ENCODE measurements at places on chromosomes 2 and 18. TPM values are rescaled to one million over a fixed set of nuclear protein-coding genes. Genes with fewer than 3 reads are reported as not detected.

GRCh38 chr2:232779934-232780333 lies 3.6 kb upstream of the KCNJ13 start:
- H3K4me3 ChIP-seq: no peak overlapping the region
- no peak overlapping the region for H3K27ac ChIP-seq
- H3K27me3 ChIP-seq: no peaks in the 10 kb centered on the region
- no peak for DNase-seq

GRCh38 chr18:370751-371608 lies 103.1 kb upstream of the THOC1 start:
- no peaks in the 10 kb centered on the region for H3K27me3 ChIP-seq
- no peak for DNase-seq
- H3K36me3 ChIP-seq: no peaks in the 10 kb centered on the region
- H3K27ac ChIP-seq: no peak overlapping the region

DNA sequence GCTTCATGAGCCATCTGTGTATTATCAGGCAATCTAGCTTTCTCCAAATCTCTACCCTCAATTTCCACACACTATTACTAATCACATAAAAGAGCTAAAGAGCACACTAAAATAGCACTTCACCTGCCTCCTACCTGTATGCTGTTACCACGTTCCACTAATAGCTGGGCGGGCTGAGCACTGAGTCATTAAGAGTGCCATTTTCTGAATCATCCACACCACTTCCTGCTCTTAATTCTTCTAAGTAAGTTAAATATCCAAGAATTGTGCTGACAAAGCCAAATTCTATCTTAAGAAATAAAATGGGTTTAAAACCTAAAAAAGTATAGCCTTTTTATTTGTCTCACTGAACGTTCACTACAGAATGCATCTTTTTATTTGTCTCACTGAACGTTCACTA lies 35.7 kb downstream of the NOL10 start:
- H3K27ac ChIP-seq: no peak overlapping the region
- peaks cover 4% of the 10 kb centered on the region for H3K36me3 ChIP-seq
- H3K27me3 ChIP-seq: no peaks in the 10 kb centered on the region
- no peaks in the 10 kb centered on the region for H3K4me1 ChIP-seq
- no peak for DNase-seq

DNA sequence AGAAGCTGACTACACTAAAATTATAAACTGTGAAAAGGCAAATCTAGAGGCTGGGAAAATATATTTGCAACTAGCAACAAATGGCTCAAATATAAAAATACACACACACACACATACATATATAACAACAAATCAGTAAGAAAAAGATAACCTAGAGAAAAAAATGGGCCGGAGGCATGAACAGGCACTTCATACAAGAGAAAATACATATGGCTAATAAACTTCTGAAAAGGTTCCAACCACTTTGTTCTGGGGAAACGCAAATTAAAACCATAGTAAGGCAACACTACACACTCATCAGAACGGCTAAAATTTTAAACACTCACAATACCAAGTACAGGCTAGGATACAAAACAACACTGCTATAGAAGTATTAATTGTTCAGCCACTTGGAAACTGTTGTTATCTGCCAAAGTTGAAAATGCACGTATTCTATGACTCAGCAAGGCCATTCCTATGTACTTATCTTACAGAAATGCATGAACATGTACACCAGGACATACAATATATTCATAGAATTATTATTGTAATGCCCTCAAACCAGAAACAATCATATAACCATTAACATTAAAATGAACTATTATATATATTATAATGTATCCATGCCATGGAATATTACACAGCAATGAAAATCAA lies 15.6 kb downstream of the WDSUB1 start:
- peaks cover 10% of the 10 kb centered on the region for H3K4me1 ChIP-seq
- no peaks in the 10 kb centered on the region for H3K36me3 ChIP-seq
- H3K27me3 ChIP-seq: no peaks in the 10 kb centered on the region
- no peak for DNase-seq
- H3K27ac ChIP-seq: no peak overlapping the region
- H3K4me3 ChIP-seq: no peak overlapping the region

The SCN1A gene
- 2.7 TPM for total RNA-seq

DNA sequence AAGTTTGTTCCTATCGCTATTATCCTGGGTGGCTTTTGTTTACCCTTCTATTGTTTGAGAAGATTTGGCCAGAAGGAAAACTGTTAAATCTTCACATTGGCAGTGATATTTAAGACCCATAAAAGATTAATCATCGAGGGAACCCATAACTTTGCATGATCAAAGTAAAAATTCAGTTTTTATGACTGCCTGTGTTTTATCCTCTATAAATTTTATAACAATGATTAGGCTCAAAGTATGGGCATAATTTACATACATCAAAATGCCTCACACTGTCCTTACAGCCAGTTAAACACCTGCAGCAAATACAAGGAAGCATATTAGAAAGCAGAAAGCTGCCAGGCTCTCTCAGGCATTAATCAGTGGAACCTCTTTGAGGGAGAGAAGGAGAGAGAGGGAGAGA lies 289.1 kb downstream of the ICOS start:
- peaks cover 3% of the 10 kb centered on the region for H3K4me1 ChIP-seq
- H3K36me3 ChIP-seq: no peaks in the 10 kb centered on the region
- no peak overlapping the region for H3K4me3 ChIP-seq
- no peak for DNase-seq

The CTNNA2 gene
- total RNA-seq: 43.5 TPM

The ZC3H6 gene
- total RNA-seq: 21.7 TPM

The AFF3 gene
- total RNA-seq: 0.56 TPM

DNA sequence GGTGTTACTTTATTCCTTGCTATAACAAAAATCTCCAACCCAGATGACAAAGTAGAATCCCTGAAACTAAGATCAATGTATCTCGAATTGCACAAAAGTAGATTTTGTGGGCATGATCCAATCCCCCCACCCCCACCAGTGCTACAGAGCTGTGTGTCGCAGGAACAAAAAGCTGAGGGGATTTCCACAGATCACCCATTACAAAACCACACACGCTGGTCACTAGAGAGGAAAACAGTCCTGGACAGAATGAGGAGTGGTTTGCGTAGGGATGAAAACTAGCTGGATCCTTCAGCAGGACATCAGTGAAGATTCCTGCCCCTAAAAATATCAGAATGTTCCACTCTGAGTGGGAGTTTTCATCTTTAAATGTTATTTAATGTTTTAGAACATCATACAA lies 165.3 kb upstream of the STK17B start:
- H3K4me3 ChIP-seq: no peak overlapping the region
- no peaks in the 10 kb centered on the region for H3K4me1 ChIP-seq
- no peaks in the 10 kb centered on the region for H3K36me3 ChIP-seq
- DNase-seq: no peak

DNA sequence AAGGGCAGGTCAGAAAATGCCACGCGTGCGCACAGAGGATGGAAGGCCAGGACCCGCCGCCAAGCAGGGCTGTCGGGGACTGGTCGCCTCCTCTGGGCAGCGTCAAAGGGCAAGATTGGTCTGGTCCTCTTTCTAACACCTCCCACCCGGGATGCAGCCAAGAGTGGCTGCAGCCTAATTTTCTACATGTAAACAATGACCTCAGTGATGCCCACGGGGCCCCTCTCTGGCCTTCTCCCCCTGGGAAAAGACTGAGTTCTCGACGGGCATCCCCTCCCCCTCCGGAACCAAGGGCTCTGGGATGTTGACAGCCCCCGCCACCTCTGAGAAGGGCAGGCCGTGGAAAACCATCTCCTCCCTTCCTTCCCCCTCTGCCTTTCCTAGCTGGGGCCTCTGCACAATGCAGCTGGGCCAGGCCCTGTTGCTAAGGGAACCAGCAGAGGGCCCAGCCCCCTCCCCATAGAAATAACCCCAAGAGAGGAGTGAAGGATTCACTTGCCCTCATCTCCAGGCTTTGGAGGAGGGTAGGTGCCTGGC lies 80.0 kb upstream of the ZNF532 start:
- no peaks in the 10 kb centered on the region for H3K36me3 ChIP-seq
- no peak overlapping the region for H3K27ac ChIP-seq
- no peaks in the 10 kb centered on the region for H3K27me3 ChIP-seq
- DNase-seq: peak; percentile 53
- no peak overlapping the region for H3K4me3 ChIP-seq
- peaks cover 28% of the 10 kb centered on the region for H3K4me1 ChIP-seq

DNA sequence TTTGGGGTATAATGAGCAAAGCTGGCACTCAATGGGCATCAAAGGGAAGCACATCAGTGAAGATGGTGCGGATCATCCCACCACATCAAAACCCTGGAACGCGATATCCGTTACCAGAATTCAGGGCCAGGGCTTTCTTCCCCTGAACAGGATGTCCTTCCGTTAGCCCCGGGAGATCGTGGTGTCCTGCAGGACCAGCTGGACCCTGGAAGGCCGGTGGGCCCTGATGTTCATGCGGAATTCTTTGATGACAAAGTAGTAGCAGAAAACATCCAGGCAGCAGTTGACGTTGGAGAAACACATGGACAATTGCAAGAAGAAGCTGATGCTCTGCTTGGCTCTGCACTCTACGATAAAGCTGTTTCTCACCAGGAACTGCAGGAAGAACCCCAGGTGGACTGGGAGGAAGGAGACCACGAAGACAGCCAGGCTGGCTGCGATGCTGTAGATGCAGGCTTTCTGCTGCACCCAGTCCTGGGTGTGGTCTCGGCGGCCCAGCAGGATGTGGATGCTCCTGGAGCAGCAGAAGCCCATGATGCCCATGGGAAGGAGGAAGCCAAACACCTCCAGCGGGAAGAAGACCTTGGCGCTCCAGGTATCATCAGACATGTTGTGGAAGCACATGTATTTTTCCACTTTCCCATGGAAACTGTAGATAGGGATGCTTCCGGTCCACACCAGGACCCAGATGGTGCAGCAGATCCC lies 15.0 kb downstream of the GPR55 start:
- no peak overlapping the region for H3K4me3 ChIP-seq
- peaks cover 13% of the 10 kb centered on the region for H3K4me1 ChIP-seq
- H3K27ac ChIP-seq: no peak overlapping the region
- no peaks in the 10 kb centered on the region for H3K36me3 ChIP-seq
- DNase-seq: no peak

The CFAP221 gene
- total RNA-seq: 0.74 TPM

The B4GALT6 gene
- 11.2 TPM for total RNA-seq

DNA sequence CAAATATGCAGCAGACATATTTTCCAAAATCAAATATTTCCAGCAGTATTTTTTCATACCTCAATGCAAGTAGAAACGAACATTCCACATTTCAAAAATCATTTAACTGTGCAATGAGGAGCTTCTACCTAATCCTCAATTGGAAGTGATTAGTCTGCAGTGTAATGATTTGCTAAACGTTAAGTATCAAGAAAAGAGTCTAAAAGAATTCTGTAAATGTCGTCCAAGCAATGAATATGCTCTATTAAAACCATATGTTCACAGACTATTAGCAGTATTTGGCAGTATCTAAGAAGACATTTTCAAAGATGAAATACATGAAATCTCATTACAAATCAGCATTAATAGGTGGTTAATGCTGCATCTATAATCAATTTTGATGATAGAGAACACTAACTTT lies 15.9 kb downstream of the DYM start:
- H3K36me3 ChIP-seq: no peaks in the 10 kb centered on the region
- no peaks in the 10 kb centered on the region for H3K4me1 ChIP-seq
- DNase-seq: no peak
- no peaks in the 10 kb centered on the region for H3K27me3 ChIP-seq

- no peak overlapping the region for H3K4me3 ChIP-seq
- DNase-seq: peak; percentile 18
- no peak overlapping the region for H3K27ac ChIP-seq
- H3K27me3 ChIP-seq: peaks cover 4% of the 10 kb centered on the region
- H3K4me1 ChIP-seq: peaks cover 23% of the 10 kb centered on the region
Observed at GRCh38 chr2:29900971-29901633, 20.3 kb downstream of the ALK start.

The UGT1A8 gene
- total RNA-seq: not detected

- peaks cover 13% of the 10 kb centered on the region for H3K4me1 ChIP-seq
- no peak overlapping the region for H3K4me3 ChIP-seq
- no peaks in the 10 kb centered on the region for H3K36me3 ChIP-seq
- no peak for DNase-seq
- H3K27me3 ChIP-seq: no peaks in the 10 kb centered on the region
- H3K27ac ChIP-seq: no peak overlapping the region
Observed at GRCh38 chr2:100877555-100877954, 57.6 kb downstream of the NPAS2 start.

- no peaks in the 10 kb centered on the region for H3K36me3 ChIP-seq
- no peaks in the 10 kb centered on the region for H3K27me3 ChIP-seq
- no peak for DNase-seq
- no peak overlapping the region for H3K27ac ChIP-seq
- no peaks in the 10 kb centered on the region for H3K4me1 ChIP-seq
Observed at GRCh38 chr18:39793609-39794008, 2161.4 kb upstream of the PIK3C3 start.

DNA sequence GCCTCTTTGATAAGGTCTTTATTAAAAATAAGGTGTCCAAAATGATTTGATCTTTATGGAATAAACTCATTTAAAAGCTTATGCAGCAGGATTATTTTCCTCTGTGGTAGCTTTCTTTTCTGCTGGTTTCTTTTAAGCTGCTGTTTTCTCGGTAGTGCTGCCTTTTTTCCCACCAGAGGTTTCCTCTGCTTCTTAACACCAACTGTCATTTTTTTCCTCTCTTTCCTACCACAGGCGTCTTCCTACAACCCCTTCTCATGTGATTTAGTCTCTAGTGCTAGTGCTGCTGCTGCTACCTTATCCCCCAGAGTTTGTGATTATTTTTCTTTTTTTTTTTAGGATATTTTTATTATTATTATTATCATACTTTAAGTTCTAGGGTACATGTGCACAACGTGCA lies 102.1 kb upstream of the PGAP1 start:
- no peaks in the 10 kb centered on the region for H3K4me1 ChIP-seq
- H3K27ac ChIP-seq: no peak overlapping the region
- H3K27me3 ChIP-seq: no peaks in the 10 kb centered on the region

The CAVIN2 gene
- total RNA-seq: not detected

- no peaks in the 10 kb centered on the region for H3K36me3 ChIP-seq
- H3K4me3 ChIP-seq: no peak overlapping the region
- H3K27ac ChIP-seq: no peak overlapping the region
- H3K4me1 ChIP-seq: no peaks in the 10 kb centered on the region
Observed at GRCh38 chr2:223082706-223083105, 30.7 kb downstream of the KCNE4 start.

DNA sequence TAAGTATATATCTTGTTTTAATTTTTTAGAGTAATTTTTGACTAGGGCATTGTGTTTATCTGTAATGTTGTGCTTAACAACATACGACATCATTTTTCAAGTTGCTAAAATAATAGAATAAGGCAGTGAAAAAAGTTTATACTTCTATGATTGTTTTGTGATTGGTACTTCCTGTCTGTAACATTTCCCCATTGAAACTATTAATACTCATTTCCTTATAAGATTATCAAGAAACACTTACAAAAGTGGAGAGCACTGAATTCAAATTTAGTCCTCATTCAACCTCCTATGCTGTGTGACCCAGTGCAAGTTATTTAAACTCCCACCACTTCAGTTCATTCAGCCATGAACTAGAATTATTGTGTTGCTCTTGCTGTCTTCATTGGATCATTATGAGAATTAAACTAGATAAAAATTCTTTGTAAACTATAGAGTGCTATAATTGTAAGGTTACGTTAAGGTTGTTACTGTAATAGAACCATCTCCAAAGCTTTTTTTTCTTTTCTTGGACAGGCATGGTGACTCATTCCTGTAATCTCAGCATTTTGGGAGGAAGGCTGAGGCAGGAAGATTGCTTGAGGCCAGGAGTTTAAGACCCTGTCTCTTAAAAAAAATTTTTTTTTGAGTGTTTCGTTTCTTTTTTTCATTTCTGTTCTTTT lies 2.8 kb downstream of the ETAA1 start:
- H3K27ac ChIP-seq: no peak overlapping the region
- no peaks in the 10 kb centered on the region for H3K27me3 ChIP-seq
- peaks cover 13% of the 10 kb centered on the region for H3K4me1 ChIP-seq
- peaks cover 30% of the 10 kb centered on the region for H3K36me3 ChIP-seq
- no peak for DNase-seq

- no peak overlapping the region for H3K27ac ChIP-seq
- no peak for DNase-seq
- H3K27me3 ChIP-seq: no peaks in the 10 kb centered on the region
- H3K4me3 ChIP-seq: no peak overlapping the region
- H3K4me1 ChIP-seq: no peaks in the 10 kb centered on the region
Observed at GRCh38 chr2:205024822-205025518, 479.7 kb downstream of the PARD3B start.
